ENCODE measurements at places on chromosomes 4 and X.

DNA sequence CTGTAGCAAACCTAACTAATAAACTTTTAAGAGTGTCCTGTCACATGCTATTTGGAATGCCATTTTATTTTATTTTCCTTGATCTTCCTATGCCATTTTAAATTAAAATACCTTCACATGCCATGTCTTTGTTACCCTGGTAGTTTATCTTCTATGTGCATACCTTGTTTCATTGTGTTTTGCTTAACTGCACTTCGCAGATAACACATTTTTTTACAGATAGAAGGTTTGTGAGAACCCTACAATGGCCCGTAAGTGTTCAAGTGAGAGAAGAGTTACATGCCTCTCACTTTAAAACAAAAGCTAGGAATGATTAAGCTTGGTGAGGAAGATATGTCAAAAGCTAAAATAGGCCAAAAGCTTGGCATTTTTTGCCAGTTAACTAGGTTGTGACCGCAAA, 744.1 kb downstream of the STIM2 start:
- DNase-seq: no peak

GRCh38 chrX:38982370-38982769, 181.1 kb downstream of the MID1IP1 start:
- no peak for DNase-seq

DNA sequence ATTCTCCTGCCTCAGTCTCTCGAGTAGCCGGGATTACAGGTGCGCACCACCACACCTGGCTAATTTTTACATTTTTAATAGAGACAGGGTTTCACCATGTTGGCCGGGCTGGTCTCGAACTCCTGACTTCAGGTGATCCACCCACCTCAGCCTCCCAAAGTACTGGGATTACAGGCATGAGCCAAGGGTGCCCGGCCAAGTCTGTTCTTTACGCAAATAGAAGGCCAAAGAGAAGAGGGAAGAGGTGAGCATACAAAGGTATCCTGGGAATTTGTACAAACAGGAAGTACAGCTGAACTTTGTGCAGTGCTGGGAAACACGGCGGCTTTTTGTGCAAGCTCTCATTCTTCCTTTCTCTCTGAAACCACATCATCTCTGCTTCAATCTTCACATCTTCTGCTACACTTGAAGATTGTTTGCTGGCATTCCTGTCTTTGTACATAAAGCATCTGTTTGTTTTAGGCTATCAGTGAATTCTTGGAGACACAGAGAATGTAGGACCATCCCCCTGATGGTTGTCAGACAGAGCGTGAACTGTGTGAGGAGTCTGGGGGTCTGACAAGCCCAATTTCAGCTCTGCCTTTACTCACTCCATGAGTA, 71.9 kb upstream of the PRSS48 start:
- no peak for DNase-seq

DNA sequence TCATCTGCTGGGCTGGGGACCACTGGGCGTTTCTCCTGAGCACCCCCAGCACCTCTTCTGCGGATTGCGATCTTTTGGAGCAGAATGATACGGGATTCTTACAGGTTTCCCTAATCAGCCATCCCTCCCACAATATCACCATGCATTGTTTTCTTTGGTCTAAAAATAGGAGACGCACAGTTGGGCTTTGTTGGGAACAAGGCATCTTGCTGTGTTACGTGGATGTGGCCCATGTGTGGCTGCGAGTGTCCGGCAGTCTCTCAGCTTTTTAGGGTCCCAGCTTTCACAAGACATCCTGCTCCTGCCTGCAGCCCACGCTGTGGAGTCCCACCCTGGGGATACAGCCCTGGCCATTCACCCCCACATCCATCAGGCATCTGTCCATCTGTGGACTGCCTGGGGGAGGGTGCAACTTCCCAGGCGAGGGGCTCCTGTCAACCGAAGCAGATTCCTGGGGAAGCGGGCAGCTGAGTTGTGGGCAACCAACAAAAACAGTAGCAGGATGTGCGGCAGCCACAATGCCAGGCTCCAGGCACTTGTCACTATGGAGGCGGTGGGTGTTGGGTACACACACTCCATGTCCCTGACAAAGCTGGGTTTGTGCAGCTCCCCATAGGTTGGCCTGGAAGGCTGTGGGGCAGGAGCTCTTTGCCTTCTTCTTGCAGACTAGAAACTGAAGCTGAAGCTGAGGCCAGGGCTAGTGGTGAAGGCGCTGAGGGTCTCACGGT, 185.5 kb upstream of the PSAPL1 start:
- no peak for DNase-seq

GRCh38 chr4:112214390-112215264, 17.0 kb upstream of the AP1AR start:
- DNase-seq: peak; percentile 60

GRCh38 chr4:1416051-1416947, 10.1 kb upstream of the NKX1-1 start:
- DNase-seq: no peak

- DNase-seq: no peak
Observed at GRCh38 chr4:31592293-31592692, 872.1 kb downstream of the PCDH7 start.

DNA sequence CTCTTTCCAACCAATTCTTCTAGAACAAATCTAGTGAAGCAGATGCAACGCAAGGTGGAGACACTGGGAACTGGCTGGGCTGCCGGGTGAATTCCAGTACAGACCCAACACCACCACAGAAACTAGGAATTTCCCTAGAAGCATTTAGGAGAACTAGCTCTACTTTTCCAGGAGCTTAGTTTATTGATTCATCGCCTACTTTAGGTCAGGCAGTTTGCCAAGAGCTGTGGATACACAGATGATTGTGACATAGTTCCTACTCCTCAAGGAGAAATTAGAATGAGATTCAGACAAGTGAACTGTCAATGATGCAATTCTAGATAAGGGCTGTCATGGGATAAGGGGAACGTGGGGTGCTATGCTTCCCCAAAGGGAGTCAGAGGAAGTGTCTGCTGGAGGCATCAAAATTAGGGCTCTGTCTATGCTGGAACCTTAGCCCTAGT, 350.0 kb downstream of the CAMK2D start:
- peak; percentile 84 for DNase-seq

Data from adipocyte (in vitro differentiated cells).